ENCODE measurements at places on chromosomes 7 and 10. TPM values are rescaled to one million over a fixed set of nuclear protein-coding genes. Genes with fewer than 3 reads are reported as not detected.

Gene ZC3HAV1L
- total RNA-seq, result 21.2 TPM

Gene CDC14C
- total RNA-seq, result under 0.01 TPM

Gene RPEL1
- 0.43 TPM for total RNA-seq

Gene AGMO
- total RNA-seq, result not detected

Gene PCLO
- total RNA-seq, result under 0.01 TPM

Gene CPA2
- 0.32 TPM for total RNA-seq

DNA sequence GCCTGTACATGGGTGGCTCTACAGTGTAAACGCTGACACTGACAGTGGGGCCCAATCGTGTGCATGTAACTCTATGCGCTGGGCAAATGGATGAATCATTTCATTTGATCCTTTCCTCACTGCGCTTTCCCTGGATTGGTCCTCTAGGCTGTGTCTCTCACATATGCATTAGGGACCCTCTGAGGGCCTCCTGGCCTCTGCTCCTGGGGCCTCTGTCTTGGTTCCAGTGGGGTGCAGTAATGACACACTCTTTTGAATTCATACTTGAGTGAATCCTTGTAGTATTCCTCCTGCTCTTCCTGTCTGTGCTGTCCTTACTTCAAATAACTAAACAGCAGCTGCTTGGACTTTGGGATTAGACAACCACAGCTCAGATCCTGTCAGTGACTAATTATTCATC, 176.5 kb upstream of the ADO start:
- peak; percentile 18 for DNase-seq

DNA sequence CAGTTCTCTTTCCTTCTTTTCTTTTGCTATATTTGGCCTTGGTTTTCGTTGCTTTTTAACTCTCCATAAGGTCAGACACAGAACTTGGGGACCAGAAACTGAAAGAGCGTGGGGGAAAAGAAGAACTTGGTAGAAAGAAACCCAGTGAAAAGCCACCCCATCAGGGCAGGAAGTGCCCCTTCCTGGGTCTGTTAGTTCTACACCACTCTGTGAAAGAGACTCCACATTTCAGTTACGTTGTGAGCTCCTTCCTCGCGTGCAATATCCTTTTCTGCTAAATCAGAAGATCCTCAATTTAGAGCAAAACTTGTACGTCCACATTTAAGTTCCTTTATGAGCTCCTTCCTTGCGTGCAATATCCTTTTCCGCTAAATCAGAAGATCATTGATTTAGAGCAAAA, 220.6 kb upstream of the FOXK1 start:
- DNase-seq, result no peak

DNA sequence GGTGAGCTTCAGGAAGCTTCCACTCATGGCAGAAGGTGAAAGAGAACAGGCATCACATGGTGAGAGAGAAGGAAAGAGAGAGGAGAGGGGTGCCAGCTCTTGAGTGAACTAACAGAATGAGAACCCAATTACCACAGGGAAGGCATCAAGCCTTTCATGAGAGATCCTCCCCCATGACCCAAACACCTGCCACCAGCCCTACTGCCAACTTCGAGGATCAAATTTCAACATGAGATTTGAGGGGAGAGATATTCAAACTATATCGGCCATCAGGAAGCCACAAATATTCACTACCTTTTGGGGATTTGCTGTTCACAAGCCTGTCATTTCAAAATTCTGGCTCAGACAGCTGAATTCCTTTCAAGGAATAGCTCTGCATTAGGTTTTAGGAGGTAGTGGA, 39.9 kb upstream of the SMNDC1 start:
- no peak for DNase-seq

GRCh38 chr7:128937271-128937646, 468 bp upstream of the IRF5 start:
- no peak for DNase-seq

DNA sequence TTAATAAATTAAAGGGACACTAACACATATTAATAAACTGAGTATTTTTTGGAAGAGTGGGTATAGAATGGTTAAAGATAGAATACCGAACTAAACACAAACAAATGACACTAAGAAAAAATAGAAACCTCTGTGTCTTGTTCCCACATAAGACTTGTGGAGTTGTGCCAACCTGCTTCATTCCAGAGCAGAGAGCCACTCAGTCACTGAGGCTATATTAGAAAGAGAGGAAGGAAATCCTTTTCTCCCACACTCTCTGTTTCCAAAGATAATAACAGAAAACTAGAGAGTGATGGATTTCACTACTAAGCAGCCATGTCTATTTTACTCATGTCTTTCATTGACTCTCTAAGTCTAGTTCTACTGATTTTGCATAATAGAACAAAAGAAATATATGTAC, 26.0 kb downstream of the CTNNA3 start:
- DNase-seq, result no peak

- no peak for DNase-seq
Measured at GRCh38 chr7:130697820-130698219, 11.5 kb upstream of the TSGA13 start.

- DNase-seq, result no peak
Measured at GRCh38 chr7:380139-380485, 90.1 kb downstream of the FOXL3 start.

GRCh38 chr7:79968077-79968648, 166.5 kb upstream of the GNAI1 start:
- DNase-seq, result no peak

DNA sequence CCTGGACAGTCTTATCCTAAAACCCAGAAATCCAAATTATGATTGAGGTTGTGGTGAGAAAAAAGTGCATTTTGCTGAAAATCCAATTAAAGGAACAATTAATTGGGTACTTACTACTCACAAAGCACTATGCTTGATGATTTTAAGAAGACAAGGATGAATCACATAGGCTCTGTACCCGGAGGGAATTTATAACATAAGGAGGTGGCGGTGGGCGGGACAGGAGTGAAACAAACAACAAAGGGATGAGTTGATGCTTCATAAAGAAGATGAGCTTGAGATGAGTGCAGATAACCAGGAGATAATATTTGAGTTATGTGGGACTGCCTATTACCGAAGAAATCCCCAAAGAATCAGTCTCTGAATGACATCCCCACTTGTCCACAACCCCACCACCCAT, 171.1 kb upstream of the FZD8 start:
- DNase-seq, result no peak

GRCh38 chr7:45482451-45482850, 91.7 kb upstream of the ADCY1 start:
- DNase-seq, result no peak

DNA sequence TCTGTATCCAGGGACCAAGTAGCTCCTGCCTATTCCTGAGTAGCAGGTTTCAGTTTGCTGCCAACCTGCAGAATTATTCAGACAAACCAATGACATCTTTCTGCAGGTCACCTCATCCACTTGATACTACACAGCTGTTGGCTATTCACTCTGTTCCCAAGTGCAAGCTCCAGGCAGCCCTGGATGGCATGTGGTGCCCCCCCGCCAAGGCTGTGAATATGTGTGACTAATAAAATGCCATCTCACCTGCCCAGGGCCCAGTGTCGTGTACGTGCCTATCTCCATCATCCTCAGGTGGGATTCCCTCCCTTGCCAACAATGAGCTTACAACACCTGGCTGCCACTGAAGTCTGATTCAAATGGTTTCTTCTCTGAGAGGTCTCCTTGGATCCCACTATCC, 125.8 kb downstream of the RAB11FIP2 start:
- DNase-seq, result no peak

- no peak for DNase-seq
Measured at GRCh38 chr7:88200789-88201188, 19.0 kb downstream of the SRI start.

- no peak for DNase-seq
Measured at GRCh38 chr7:144653449-144653848, 182.4 kb downstream of the TPK1 start.

DNA sequence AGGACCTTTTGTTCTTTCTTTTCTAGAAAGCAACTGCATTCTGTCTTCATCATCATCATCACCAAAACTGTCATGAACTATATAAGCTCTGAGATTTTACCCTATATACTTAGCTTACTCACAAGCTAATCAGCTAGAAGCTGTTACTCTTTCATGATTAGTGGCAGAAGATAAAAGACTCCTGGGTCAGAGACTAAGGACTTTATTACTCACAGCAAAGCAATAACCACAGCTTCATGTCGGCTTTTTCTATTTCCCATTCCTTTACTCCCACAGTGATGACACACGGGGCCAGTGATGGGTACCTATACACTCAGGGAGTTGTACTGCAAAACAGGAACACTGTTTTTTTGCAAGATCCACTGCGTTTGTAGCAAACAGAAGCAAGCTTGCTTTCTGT, 8.4 kb upstream of the C10orf88 start:
- DNase-seq, result no peak

DNA sequence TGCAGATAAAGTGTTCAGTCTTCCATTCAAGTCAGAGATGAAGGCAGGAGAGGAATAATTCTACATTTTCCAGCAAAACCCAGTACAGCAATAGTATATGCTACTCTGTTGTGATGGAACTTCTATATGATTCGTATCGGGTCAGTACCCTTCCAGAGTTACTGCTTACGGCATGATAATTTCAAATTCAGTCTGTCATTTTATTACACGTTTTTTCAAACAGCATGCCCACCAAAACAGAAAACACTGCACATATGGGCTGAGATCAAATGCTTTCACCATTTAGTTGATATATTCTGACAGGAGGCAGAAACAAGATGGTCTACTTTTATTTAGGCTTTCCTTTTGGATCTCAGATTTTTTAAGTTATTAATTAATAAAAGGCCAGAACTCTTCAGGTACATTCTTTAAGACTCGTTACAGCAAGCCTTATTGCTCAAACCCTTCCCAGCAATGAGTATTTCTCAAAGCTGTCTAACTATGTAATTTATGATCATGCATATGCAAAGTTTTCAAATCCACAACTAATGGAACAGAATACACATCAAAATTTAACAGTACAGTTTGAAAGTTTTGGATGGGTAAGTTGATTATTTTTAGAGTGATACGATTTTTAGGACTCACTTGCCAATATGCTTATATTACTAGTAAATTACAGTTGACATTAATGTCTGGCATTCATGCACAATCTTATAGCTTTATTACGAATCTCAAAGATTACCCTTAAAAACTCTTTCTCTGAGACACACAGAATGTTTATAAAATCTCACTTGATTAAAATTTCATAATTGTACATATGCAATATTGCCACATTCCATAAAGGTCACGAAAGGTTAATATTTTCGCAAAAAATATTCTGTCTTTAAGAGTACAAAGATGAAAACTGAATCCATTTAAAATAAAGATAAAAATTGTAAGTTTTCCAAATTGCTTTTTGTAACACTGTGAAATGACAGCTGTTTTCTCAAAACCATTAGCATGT, 91.0 kb downstream of the ANK3 start:
- DNase-seq, result no peak
